AG08395 (cell line): ENCODE measurements at places on chromosomes 7 and 10.

- no peak for DNase-seq
Measured at GRCh38 chr10:52762088-52762487, 10.5 kb downstream of the MBL2 start.

DNA sequence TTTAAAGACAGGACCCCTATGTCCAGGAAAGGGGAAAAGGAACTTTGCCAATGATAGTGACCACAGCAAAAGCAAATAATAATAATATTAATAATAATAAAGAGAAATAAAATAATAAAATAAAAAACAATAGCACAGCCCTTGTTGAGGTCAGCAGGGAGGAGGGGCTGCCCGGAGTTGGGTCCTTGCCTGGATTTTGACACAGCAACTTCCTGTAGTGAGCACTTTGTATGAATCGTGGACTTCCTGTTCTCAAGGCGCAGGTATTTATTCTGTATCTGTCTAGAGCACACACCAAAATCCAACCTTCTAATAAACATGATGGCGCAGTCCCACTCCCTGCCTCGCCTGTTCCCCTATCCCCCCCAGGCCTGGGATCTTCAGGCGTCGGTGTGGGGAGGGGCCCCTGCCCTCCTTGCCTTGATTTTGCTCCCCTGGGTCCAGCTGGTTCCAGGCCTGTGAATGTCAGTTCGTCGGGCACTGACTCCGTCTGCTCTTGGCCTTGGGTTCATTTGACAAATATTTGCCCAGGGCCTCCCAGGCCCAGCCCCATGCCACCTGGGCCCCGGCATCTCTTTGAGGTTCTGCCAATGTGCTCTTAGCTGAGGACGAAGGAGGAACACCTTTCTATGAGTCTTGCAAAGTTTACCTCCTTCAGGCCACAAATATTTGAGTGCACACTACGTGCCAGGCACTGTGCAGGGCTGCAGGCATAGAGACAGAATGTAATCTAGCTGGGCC lies 13.9 kb downstream of the TRIM8 start:
- no peak for DNase-seq

GRCh38 chr10:80465839-80466590 lies 11.9 kb downstream of the TSPAN14 start:
- DNase-seq, result no peak

GRCh38 chr10:54372179-54372578 lies 428.9 kb downstream of the PCDH15 start:
- no peak for DNase-seq

- DNase-seq, result no peak
Measured at GRCh38 chr10:22690614-22691431, 23.6 kb downstream of the PIP4K2A start.

DNA sequence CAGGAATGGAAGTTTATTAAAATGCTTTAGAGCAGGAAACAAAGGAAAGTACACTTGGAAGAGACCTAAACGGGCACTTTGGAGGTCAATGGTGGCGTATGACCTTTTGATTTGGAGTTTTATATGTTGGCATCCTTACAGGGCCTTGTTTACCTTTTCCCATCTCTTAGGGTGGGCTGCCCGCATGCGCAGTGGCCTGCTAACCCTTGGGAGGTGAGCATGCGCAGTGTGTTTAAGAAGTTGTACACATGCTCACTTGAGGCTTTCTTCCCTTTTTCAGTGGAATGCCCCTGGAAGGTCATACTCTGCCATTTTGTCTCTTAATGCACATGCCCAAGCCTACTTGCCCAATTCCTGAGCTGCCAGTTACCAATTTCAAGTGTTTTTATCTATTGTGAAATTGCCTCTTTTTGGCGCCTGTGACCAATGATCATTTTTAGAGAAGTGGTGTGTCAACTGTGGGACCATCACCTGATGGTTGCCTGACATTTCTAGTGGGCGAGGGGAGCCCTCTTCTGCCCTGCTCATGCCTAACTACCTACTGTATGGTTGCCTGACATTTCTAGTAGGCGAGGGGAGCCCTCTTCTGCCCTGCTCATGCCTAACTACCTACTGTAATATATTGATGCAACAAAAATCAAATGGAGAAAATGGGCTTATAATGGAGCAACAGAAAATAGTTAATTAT lies 138.0 kb downstream of the PPP1R9A start:
- peak; percentile 6 for DNase-seq

GRCh38 chr10:88880282-88881076 lies 434 bp downstream of the STAMBPL1 start:
- DNase-seq, result peak; percentile 80

- DNase-seq, result no peak
Measured at GRCh38 chr10:72322030-72322279, 32.8 kb downstream of the DNAJB12 start.

- no peak for DNase-seq
Measured at GRCh38 chr7:111730057-111730456, 167.8 kb upstream of the IMMP2L start.

GRCh38 chr10:18158773-18159265 lies 18.6 kb downstream of the CACNB2 start:
- DNase-seq, result no peak

GRCh38 chr7:107165341-107165740 lies 3.5 kb upstream of the HBP1 start:
- no peak for DNase-seq

- no peak for DNase-seq
Measured at GRCh38 chr7:117445206-117445605, 17.9 kb upstream of the ASZ1 start.

DNA sequence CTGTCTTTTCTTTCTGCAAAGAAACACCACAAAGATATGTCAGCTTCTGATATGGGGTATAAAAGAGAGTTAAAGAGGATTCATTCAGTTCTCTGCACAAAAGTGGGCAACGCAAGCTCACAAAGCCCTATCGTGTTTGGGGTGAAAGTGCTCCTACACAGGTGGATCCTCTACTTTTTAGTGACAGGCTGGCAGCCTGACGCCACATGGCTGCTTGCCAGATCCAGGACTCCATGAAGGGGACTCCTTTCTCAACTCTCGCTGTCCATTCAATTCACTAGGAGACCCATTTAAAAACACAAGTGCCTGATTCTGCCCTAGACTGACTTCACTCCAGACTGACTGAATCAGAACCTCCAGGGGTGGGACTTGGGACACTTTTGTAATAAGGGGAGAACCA lies 8.0 kb downstream of the PARP12 start:
- no peak for DNase-seq

GRCh38 chr10:11434324-11434723 lies 177.1 kb downstream of the USP6NL start:
- DNase-seq, result no peak

- no peak for DNase-seq
Measured at GRCh38 chr7:31633467-31633866, 53.5 kb upstream of the PPP1R17 start.

DNA sequence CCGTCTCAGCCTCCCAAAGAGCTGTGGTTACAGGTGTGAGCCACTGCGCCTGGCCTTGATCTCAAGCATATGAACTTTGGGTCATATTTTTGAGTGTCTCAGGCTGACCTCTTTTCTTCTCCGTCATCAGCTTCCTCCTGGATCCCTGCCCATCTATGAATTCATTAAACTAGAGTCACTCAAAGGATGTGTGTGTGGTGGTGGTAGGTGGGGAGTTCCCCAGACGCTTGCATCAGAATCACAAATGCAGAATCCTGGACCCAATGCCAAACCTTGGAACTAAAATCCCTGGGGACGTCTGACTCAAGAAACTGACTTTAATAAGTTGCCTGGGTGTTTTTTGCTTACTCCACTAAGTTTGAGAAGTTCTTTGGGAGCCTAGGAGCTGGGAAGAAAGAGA lies 6.7 kb upstream of the CREB5 start:
- no peak for DNase-seq

DNA sequence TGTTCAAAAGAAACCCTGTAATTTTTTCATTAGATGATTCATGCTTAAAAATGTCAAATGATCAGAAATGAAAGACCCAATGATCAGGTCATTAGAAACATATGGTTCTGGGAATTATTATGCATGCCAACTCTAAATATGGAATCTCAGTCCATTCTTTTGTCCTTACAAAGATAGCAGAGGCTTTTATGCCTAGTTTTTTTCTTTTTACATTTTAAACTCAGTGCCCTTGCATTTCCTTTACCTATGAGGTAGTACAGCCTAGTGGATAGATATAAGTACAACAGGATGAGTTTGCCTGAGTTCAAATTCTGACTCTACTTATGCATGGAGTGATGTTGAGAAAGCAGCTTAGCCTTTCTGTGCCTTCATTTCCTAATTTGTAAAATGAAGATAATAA lies 392.9 kb downstream of the SUGCT start:
- no peak for DNase-seq

GRCh38 chr7:121475806-121476205 lies 79.7 kb upstream of the FAM3C start:
- DNase-seq, result no peak

- DNase-seq, result peak; percentile 67
Measured at GRCh38 chr10:29627201-29628132, 7.3 kb downstream of the SVIL start.
